ENCODE measurements at places on chromosomes 7 and 10.

DNA sequence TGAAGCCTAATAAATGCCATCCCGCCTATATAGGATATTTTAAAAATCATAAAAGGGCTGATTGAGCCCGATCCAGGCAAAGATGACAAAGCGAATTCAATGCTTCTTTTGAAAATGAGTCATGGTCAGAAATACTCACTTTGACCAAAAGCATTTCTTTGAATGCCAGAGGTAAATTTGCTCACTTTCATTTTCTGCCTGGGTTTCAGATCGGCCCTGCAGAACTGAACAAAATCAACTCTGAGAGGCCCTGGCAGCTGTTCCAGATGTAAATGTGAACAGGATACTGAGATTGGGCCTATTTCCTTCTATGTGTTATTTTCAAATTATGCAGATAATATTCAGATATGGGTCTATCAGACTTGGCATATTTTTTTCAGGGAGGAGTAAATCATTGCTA is 114.8 kb upstream of the ARID5B start:
- peak; percentile 90 for DNase-seq

GRCh38 chr7:31583942-31584341 is 70.1 kb downstream of the ITPRID1 start:
- DNase-seq, result no peak

DNA sequence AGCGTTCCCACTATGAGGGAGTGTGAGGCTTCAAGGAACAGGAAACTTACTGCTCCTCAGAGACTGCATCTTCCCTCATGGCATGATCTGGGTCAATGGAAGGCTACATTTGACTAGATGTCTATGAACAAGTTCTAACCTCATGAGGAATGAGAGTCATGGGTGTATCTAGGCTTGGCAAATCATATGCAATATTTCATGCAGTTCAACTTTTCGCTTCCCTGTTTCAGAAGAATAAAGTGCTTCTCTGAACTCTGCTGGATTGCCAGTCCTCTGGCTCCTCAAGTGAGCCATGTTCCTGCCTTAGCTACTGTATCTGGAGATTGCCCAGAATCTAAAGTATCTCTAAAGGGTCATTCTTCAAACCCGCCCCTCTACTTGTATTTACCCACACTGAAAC is 54.3 kb upstream of the SEMA3A start:
- no peak for DNase-seq

- peak; percentile 58 for DNase-seq
Observed at GRCh38 chr10:71582019-71582418, 137.6 kb downstream of the C10orf105 start.

All from OCI-M1 (cell line).